ENCODE measurements at places on chromosomes 4 and X. TPM values are rescaled to one million over a fixed set of nuclear protein-coding genes. Genes with fewer than 3 reads are reported as not detected.

Gene XG
- total RNA-seq, result 0.31 TPM

Gene SPANXD
- not detected for total RNA-seq

Gene APLN
- 213 TPM for total RNA-seq

Gene GATA1
- total RNA-seq, result not detected

Gene SPANXC
- total RNA-seq, result not detected

Gene CHM
- 12.0 TPM for total RNA-seq

Gene MGARP
- total RNA-seq, result 0.94 TPM

Gene MAGEC1
- total RNA-seq, result not detected

Gene DIAPH2
- 30.8 TPM for total RNA-seq

Gene DACH2
- total RNA-seq, result not detected

Gene RHOH
- not detected for total RNA-seq

All from bladder microvascular endothelial cell (primary cell).